ENCODE measurements at places on chromosomes 6 and 20. TPM values are rescaled to one million over a fixed set of nuclear protein-coding genes. Genes with fewer than 3 reads are reported as not detected.

- no peaks in the 10 kb centered on the region for H3K36me3 ChIP-seq
- H3K27me3 ChIP-seq: peaks cover 2% of the 10 kb centered on the region
- H3K4me1 ChIP-seq: no peaks in the 10 kb centered on the region
- no peak overlapping the region for H3K4me3 ChIP-seq
- no peak for DNase-seq
These were observed 133.8 kb upstream of the CCN2 start for GRCh38 chr6:132084811-132085509.

GRCh38 chr6:79687759-79688158 is 56.6 kb downstream of the SH3BGRL2 start:
- DNase-seq: no peak
- peaks cover 4% of the 10 kb centered on the region for H3K27me3 ChIP-seq
- no peak overlapping the region for H3K4me3 ChIP-seq
- H3K36me3 ChIP-seq: no peaks in the 10 kb centered on the region

- no peak overlapping the region for H3K27ac ChIP-seq
- H3K4me1 ChIP-seq: peaks cover 30% of the 10 kb centered on the region
- peaks cover 31% of the 10 kb centered on the region for H3K36me3 ChIP-seq
These were observed 124.9 kb upstream of the EDN1 start for GRCh38 chr6:12165297-12165696.

GRCh38 chr20:34964486-34964885 is 8.8 kb downstream of the MYH7B start:
- H3K36me3 ChIP-seq: no peaks in the 10 kb centered on the region
- no peak overlapping the region for H3K27ac ChIP-seq
- peaks cover 16% of the 10 kb centered on the region for H3K27me3 ChIP-seq
- peaks cover 6% of the 10 kb centered on the region for H3K4me1 ChIP-seq

DNA sequence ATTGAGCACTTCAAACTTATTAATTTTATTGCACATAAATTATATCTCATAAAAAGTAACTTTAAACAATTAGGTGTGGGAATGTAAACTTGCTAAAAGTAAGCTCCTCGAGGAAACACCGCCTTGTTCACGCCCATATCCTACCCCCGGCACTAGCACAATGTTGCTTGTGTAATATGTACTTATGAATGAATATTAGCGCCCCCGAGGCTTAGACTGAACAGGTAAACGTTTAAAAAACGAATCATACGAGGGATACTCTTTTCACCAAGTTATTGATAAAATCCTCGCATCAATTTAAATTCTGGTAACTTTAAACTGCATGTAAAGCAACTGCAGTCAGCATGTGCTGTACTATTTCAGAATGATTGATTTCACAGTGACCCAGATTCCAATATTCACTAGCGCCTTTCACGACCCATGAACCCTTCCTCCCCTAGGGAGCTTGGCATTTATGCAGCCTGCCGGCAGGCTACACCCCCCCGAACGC is 637 bp downstream of the TFB1M start:
- H3K36me3 ChIP-seq: peaks cover 21% of the 10 kb centered on the region
- H3K27ac ChIP-seq: peak overlapping the region; percentile 97
- no peak for DNase-seq
- peaks cover 47% of the 10 kb centered on the region for H3K4me1 ChIP-seq
- peak overlapping the region; percentile 98 for H3K4me3 ChIP-seq

GRCh38 chr6:15296735-15297134 is 50.9 kb downstream of the JARID2 start:
- H3K4me1 ChIP-seq: peaks cover 92% of the 10 kb centered on the region
- peak; percentile 34 for DNase-seq
- peaks cover 2% of the 10 kb centered on the region for H3K27me3 ChIP-seq
- H3K36me3 ChIP-seq: peaks cover 33% of the 10 kb centered on the region
- H3K27ac ChIP-seq: peak overlapping the region; percentile 77

GRCh38 chr6:41634657-41635056 is 3.6 kb upstream of the MDFI start:
- DNase-seq: no peak
- H3K4me3 ChIP-seq: no peak overlapping the region
- no peaks in the 10 kb centered on the region for H3K36me3 ChIP-seq
- H3K27me3 ChIP-seq: peaks cover 39% of the 10 kb centered on the region
- no peak overlapping the region for H3K27ac ChIP-seq
- H3K4me1 ChIP-seq: no peaks in the 10 kb centered on the region

DNA sequence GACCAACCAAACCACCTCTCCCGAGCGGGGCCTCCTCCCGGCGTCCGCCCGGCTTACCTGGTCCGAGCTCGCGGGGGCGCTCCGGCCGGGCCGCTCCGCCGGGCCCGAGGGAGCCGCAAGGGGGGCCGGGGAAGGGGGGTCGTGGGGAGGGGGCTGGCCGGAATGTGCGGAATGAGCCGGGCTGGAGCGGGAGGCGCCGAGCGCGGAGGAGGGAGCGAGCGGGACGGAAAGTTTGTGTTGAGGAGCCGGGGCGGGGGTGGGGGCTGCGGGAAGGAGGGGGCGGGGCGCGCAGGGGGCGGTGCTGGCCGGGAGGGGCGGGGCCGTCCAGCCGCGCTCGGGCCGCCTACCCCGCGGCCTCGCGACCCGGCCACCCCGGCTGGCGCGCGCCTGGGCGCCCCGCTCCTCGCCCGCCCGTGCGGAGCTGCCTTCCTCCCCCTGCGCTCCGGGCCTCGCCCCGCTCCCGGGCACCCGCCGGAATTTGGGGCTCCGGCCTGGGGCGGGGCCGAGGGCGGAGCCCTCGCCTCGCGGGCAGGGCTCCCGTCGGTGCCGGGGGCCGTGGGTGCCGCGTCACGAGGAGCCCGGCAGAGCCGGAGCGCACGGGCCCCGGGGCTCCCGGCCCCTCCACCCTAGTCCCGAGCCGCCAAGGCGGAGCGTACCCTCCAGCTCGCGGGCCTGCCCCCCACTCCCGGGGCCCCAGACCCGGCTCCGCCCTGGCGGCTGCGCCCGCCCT is at the start of gene TEAD3:
Gene TEAD3, minus strand, starts transcription at position 239 of the 730 bp plus-strand sequence.
- peaks cover 26% of the 10 kb centered on the region for H3K27me3 ChIP-seq
- H3K4me3 ChIP-seq: peak within 1 kb of the TSS; percentile 73
- H3K4me1 ChIP-seq: peaks cover 5% of the 10 kb centered on the region
- H3K27ac ChIP-seq: peak within 1 kb of the TSS; percentile 65
- H3K36me3 ChIP-seq: no peaks in the 10 kb centered on the region
- DNase-seq: peak; percentile 38

GRCh38 chr6:147486683-147487082 is 21.8 kb upstream of the SAMD5 start:
- H3K27ac ChIP-seq: no peak overlapping the region
- DNase-seq: no peak
- H3K27me3 ChIP-seq: peaks cover 2% of the 10 kb centered on the region
- no peaks in the 10 kb centered on the region for H3K36me3 ChIP-seq
- no peaks in the 10 kb centered on the region for H3K4me1 ChIP-seq

GRCh38 chr6:4910037-4910760 is 93.6 kb downstream of the RPP40 start:
- H3K36me3 ChIP-seq: peaks cover 2% of the 10 kb centered on the region
- H3K4me3 ChIP-seq: no peak overlapping the region
- DNase-seq: no peak

- no peaks in the 10 kb centered on the region for H3K27me3 ChIP-seq
- H3K4me3 ChIP-seq: no peak overlapping the region
- H3K36me3 ChIP-seq: peaks cover 9% of the 10 kb centered on the region
- no peak overlapping the region for H3K27ac ChIP-seq
- no peak for DNase-seq
These were observed 12.1 kb downstream of the CEP85L start for GRCh38 chr6:118639054-118639964.

DNA sequence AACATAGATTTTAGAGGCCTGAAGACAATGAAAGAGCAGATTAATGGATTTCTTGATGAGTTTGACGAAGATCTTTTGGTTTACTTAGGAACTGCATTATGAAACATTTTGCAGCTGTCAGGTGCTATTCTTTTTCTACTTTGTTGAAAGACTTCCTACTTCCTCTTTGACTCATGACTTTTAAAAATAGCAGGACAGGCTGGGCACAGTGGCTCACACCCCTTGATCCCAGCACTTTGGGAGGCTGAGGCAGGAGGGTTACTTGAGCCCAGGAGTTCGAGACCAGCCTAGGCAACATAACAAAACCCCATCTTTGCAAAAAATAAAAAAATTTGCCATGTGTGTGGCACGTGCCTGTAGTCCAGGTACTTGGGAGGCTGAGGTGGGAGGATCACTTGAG is 52.0 kb downstream of the ITCH start:
- H3K4me1 ChIP-seq: peaks cover 20% of the 10 kb centered on the region
- H3K27ac ChIP-seq: peak overlapping the region; percentile 74

DNA sequence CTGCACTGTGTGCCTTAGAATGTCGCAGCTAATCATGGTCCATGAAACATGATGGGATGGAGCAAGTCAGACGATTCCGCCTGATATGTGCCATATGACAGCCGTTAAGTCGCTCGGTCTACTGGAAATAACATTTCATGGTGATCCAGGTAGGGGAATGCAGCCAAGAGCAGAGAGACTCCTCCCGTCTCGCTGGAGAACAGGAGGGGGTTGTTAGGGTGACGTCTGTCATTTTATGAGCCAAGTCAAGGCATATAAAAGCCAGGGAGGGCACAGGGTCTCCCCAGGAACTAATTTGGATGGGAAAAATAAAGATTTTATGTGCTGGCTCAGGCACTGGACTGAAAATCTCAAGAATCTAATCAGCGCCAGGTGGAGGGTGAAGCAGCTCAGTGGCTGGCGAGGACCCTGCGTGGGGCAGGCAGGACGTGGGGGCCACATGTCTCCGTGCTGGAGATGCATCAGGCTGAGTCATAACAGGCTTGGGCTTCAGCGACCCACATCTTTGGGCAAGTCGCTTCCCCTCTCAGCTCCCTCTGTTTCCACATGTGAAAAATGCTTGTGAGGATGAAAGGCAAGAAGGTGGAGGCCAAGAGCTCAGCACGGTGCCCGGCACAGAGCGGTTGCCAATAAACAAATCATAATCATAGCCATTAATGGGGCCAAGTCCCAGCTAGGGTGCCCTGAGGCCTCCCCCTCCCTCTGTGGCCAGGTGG is 234.6 kb downstream of the ANKRD60 start:
- H3K36me3 ChIP-seq: no peaks in the 10 kb centered on the region
- no peak for DNase-seq

DNA sequence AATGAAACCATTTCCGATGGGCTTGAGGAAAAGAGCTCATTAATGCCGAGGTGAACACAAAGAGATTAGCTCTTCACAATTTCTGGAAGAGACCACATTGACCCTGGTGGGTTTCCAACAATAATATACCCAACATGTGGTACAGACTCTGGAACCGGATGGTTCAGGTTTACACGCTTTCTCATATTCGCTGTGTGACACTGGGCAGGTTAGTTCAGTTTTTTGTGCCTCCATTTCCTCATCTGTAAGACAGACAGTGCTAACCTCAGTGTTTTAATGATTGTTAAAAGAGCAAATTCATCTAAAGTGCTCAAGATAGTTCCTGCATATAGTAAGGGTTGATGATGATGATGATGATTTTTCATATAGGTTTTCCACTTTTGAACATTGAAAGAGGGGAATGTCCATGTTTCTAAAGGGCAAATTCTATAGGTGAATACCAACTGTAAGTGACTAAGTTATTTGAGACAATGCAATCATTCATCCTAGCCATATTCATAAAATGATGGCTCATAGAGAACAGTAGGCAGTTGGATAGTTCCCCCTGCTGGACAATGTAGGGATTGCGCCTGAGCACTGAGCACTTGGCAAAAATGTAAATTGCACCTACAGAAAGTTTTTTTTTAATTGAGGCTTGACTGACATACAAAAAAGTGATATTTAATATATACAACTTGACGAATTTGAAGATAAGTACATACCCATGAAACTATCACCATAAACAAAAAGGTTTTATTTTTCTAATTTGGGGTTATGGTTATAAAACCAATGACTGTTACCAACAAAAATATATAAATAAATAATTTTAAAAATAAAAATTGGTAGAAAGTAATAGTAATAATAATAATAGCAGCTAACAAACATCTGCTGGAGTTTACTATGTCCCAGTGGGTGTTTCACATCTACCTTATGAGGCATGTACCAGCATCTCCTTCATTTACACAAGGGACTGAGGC is 2.1 kb upstream of the PERP start:
- peaks cover 28% of the 10 kb centered on the region for H3K27me3 ChIP-seq
- H3K36me3 ChIP-seq: peaks cover 2% of the 10 kb centered on the region
- H3K4me1 ChIP-seq: peaks cover 29% of the 10 kb centered on the region
- peak; percentile 67 for DNase-seq

- no peak overlapping the region for H3K4me3 ChIP-seq
- no peak for DNase-seq
- H3K27me3 ChIP-seq: peaks cover 11% of the 10 kb centered on the region
- H3K27ac ChIP-seq: no peak overlapping the region
- H3K36me3 ChIP-seq: no peaks in the 10 kb centered on the region
These were observed 941 bp downstream of the SLC17A4 start for GRCh38 chr6:25755483-25755882.

The SNRPB2 gene
- 131 TPM for total RNA-seq

The CBLN4 gene
- not detected for total RNA-seq

The NKAIN4 gene
- total RNA-seq: not detected

The PDE10A gene
- not detected for total RNA-seq

The FOXF2 gene
- not detected for total RNA-seq

The DCDC2 gene
- total RNA-seq: not detected

The GHRH gene
- total RNA-seq: not detected

The PGC gene
- 0.60 TPM for total RNA-seq

The GFRAL gene
- not detected for total RNA-seq
